Left ventricle myocardium superior (tissue), 1 donor: ENCODE measurements at places on chromosomes 2 and 18.
A peak's percentile ranks its signal among the peaks of the same experiment; 100 is the strongest.

GRCh38 chr18:48300463-48300961 is 108.7 kb downstream of the ZBTB7C start:
- peak; percentile 58 for DNase-seq

DNA sequence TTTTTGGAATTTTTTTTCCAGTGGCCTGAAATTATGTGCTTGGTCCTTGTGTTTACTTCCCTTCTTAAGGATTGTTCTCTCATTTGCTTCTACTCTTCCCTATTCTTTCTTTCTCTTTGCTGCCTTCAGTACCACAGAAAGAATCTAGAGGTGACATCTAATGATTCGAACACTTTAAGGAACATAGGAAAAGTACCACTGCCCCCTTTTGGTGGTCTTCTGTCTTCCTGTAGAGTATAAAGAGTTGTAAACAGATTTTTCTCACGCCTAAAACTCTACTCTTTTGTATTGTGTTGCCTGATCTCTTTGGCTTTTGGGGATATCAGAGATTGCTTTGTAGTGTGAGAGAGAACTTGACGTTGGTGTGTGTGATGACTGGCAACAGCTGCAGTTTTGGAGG is 7.0 kb upstream of the SCTR start:
- no peak for DNase-seq

- no peak for DNase-seq
These were observed 71.8 kb upstream of the SPRED2 start for GRCh38 chr2:65504201-65504600.

DNA sequence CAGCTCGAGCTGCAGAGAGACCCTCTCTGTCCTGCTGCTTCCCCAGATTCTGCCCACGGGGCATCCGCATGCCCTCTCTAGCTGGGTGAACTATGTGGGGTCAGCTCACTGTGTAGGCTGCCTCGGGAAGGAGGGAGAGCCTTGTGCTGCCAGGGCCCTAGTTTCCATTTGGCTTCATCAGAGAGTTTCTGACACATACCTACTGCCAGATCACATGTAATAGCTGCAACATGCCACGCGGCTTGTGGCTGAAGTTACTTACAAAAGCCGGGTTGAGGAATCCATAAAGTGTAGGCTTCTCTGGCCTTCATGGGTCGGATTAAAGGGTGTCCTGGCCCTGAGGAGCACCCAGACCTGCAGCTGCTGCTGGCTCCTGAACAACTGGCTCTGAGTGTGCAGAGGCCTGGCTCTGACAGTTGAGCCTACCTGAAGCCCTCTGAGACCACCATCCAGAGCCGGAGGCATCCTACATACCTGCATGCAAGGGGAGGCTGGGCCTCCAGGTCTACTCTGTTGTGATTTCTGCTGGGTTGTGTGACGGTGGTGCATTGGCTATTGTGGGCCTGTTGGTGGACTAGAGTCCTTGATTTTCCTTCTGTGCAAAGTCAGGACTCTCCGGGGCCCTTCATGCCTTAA is 130.0 kb downstream of the SH3RF3 start:
- DNase-seq = no peak

- DNase-seq = no peak
These were observed 21.3 kb downstream of the INHBB start for GRCh38 chr2:120367221-120367620.
